Muscle of back (tissue), 13 donors: ENCODE measurements at places on chromosomes 1 and 21.
A peak's percentile ranks its signal among the peaks of the same experiment; 100 is the strongest.

- DNase-seq, result no peak
Measured at GRCh38 chr1:41733021-41733420, 185.7 kb downstream of the HIVEP3 start.

DNA sequence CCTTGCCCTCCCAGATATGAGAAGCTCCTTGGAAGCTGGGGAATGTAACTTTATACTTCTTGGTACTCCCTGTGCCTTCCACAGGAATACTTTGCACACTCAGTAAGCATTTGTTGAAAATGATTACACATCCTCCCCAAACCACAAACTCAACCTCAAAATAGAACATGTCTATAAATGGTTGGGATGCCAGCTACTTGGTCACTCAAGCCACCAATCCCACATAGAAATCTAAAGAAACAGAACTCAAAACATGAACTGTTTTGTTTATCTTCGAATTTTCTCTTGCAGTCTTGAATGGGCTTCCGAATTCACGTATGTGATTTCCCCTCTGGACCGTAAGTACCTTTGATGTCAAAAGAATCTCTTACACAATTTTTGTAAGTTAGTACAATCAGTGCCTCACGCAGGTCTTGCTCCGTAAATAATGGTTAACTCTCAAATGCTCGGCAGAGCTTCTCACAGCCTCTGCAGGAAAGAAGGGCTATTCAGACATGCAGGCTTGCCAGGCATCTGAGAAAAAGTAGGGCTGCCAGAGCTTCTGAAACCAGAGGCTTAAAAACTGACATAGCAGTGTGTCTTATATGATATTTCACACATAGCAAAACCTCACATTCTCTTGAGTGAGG, 26.9 kb downstream of the SORT1 start:
- DNase-seq, result no peak

DNA sequence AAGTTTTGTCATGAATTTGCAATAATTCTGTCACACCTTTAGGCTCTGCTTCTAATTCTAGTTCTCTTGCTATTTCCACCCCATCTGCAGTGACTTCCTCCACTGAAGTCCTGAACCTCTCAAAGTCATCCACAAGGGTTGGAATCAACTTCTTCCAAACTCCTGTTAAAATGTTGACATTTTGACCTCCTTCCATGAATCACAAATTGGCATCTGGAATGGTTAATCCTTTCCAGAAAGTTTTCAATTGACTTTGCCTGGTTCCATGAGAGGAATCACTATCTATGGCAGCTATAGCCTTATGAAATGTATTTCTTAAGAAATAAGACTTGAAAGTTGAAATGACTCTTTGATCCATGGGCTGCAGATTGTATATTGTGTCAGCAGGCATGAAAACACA, 19.7 kb upstream of the SFT2D2 start:
- DNase-seq, result no peak

GRCh38 chr1:38029081-38029681, 16.6 kb downstream of the UTP11 start:
- no peak for DNase-seq

- DNase-seq, result no peak
Measured at GRCh38 chr1:180934563-180934962, 21.9 kb downstream of the KIAA1614 start.

DNA sequence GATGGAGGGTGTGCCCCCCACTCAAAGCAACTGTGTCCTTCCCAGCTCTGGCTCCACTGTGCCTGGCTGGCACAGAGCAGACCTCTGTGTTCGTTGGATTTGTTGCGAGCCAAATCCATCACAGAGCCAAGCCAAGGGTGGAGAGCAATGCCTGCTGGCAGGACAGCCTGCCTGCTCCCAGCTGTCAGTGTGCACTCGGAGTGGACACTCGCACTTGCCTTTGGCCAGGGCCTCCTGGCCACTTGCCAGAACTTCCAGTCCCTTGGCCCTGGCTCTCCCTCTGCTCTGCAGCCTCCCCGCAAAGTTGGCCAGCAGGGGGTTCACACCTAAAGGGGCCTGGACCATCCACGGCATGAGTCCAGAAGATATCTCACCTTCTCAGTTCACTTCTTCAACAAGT, 16.4 kb downstream of the HEYL start:
- peak; percentile 71 for DNase-seq

- no peak for DNase-seq
Measured at GRCh38 chr1:112001436-112001835, 12.0 kb upstream of the KCND3 start.

DNA sequence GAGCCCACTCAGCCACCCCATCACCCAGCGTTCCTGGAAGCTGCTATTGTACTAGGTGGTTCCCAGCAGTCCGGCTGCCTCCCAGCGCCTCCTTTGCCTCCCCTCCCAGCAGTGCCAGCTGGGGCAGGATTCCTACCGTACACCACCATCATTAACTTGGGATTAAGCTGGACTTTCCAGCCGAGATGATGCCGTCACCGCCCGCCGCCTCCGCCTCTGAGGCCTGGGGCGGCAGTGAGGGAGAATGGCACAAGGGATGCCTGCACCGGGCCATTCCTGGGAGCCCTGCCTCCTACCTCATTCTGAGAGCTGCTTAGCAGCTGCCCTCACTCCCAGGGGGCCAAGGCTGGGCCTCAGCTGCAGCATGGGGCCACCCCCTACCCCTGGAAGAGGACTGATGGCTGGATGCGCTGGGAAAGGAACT, 13.2 kb downstream of the CNTN2 start:
- no peak for DNase-seq

GRCh38 chr1:233695901-233696300, 82.0 kb downstream of the KCNK1 start:
- no peak for DNase-seq

DNA sequence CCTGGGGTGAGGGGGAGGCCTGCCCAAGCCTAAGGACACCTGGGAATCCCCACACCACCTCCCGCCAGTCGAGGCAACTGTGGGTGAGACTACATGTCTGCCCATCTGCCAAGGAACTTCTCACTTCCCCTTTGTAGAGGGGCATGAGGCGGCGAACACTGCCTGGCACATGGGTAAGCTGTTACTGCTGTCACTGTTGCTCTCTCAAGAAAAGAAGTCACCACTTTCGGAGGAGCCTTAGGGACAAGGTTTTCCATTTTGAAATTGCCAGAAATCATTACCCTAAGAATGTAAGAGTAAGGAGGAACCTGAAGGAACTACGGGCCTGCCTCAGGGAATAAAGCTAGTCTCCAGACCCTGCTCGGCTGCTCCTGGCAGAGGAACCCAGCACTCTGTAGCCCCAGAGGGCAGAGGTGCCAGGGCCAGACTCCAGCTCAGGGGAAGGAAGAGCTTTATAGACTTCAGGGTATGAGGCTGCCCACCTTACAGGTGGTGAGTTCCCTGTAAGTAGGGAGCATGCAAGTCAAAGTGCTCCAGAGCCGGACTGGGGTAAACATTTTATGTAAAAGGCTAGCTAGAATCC, 23.3 kb downstream of the SLC2A1 start:
- DNase-seq, result no peak

- no peak for DNase-seq
Measured at GRCh38 chr1:86258101-86258500, 101.5 kb upstream of the COL24A1 start.

GRCh38 chr1:150152182-150152536, 2.4 kb downstream of the PLEKHO1 start:
- no peak for DNase-seq

DNA sequence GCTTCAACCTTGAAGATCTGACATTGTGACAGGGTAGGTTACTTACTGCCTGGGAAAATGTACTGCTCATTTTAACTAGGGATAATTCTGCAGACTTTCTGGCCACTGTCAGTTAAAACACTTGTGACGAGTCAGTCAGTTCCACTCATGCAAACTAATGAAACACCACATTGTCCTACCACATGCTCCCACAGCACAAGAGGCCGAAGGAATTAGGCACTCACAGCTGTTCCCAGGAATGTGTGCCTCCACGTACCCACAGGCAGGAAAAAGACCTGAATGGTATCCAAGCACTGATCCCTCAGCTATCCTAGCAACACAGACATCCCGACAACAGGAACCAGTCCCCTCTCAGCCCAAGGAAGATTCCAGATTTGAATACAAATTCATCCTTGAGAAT, 12.3 kb downstream of the BCAR3 start:
- DNase-seq, result no peak

DNA sequence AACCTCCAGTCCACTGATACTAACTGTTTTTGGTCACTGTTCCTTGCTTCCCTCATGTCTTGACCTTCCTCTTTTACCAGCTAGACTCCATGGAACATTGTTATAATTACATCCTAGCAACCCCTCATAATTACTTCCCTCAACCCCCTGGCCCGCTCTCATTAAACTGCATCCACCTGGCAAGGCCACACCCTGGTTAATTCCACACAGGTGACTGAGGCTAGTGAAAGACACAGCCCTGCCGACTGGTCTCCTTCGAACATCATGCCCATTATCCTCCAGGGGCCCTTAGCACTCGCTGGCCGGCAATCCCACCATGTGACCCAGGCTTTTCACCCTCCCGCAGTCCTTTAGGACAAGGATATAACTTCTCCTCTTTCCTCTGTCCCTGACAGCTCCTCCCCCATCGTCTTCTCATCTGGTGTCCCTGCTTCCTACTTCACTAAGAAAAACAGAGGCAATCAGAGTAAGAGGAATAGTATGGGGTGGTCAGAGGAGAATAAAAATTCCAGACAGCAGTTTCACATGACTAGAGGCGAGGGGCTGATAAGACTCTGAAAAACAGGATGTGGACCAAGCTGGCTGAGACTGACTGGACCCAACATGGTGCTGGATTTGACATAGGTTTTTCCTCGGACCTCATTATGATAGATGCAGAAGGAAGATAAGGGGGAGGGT, 8.8 kb upstream of the TENT5B start:
- DNase-seq, result no peak

DNA sequence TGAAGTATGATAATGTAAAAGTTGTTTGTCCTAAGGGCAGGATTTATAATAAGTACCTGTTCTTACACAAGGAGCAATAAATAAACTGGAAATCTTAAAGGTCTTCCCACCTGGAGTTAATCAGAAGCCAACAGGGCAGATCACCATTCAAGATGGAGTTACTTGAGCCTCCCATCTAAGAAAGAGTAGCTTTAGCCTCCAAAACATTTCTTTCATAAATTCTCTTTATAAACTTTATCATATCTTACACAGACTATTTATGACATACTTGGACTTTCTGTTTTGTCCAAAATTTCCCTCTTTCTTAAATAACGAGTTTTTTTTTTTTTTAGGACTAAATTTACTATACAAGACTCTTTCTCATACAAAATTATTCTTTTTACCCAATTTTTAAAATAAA, 18.5 kb downstream of the OR2T1 start:
- no peak for DNase-seq

GRCh38 chr1:84781946-84782771, 91.9 kb upstream of the SSX2IP start:
- no peak for DNase-seq

DNA sequence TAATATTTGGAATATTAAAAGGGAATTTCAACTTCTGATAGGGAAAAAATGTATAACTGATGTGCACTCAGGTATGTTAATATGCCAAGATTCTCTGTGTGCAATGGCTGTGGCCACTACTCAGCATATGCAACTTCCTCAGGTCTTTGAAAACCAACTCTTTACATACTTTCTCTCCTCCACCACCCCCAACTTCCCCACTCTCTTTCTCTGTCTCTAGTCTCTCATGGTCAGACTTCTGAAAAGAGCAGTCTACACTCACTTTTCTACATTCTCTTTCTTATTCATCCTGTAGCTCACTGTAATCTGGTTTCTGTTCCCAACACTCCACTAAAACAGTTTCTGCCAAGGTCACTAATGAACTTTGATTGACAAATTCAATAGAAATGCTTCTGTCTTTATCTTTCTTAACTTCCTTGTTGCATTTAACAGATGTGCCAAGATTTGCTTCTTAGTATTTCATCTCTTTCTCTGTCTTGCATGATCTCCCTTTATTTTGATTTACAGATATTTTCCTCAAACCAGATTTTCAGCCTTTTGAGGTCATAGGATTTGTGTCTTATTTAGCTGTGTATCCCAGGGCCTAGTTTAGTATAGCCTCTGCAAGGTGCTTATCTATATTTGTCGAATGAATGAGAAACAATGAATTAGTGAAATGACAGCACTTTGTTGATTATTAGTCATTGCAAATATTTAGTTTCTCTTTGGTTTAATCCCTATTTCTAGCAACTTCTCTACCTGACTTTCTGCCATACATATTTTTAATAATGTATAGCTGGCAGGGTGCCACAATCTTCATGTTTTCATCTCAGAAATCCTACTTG, 168.9 kb downstream of the LMO4 start:
- DNase-seq, result no peak
